WERI-Rb-1 (cell line): ENCODE measurements at places on chromosomes 5 and 9.

DNA sequence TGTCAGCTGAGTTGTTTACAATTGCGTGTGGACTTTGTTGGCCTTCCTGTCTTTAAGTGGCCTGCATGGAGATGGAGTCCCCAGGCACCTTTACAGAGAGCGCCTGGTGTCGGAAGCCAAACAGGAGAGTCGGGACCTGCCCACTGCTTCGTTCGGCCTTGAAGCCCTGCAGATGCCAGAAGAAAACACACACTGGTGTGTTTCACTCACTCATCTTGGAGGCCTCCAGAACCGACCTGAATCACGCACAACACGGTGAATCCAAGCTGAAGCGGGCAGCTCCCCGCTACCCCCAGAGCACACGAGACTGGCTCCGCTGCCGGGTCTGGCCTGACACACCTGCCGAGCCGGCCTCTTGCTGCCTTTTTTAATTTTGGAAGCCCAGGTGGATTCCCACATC lies 419.4 kb upstream of the IRX4 start:
- no peak for DNase-seq

GRCh38 chr5:78527054-78527859 lies 121.3 kb downstream of the LHFPL2 start:
- no peak for DNase-seq

DNA sequence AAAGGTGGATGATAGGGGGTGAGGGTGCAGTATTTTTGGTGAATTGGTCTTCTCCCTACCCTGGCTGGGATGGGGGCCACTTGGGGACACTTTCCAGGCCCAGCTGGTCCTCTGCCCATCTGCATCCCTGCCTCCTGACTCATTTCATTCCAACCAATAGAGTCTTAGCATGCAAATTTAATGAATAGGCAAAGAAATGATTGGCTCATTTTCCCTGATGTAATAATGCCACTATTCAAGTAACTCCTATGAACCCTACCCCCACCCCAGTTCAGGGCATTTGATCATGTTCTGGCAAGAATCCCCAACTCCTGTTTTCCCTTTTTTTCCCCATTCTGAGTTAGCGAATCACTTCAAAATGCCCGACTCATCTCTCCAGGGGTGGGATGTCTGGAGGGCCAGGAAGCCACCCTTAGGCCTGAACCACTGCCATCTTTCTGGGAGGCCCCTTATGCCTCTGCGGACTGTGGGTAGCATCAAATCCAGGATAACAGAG lies 56.7 kb downstream of the PCDH1 start:
- DNase-seq = no peak

- no peak for DNase-seq
Measured at GRCh38 chr9:123063177-123063598, 29.7 kb downstream of the GPR21 start.

GRCh38 chr5:80125962-80126480 lies 90.9 kb downstream of the THBS4 start:
- DNase-seq = no peak

DNA sequence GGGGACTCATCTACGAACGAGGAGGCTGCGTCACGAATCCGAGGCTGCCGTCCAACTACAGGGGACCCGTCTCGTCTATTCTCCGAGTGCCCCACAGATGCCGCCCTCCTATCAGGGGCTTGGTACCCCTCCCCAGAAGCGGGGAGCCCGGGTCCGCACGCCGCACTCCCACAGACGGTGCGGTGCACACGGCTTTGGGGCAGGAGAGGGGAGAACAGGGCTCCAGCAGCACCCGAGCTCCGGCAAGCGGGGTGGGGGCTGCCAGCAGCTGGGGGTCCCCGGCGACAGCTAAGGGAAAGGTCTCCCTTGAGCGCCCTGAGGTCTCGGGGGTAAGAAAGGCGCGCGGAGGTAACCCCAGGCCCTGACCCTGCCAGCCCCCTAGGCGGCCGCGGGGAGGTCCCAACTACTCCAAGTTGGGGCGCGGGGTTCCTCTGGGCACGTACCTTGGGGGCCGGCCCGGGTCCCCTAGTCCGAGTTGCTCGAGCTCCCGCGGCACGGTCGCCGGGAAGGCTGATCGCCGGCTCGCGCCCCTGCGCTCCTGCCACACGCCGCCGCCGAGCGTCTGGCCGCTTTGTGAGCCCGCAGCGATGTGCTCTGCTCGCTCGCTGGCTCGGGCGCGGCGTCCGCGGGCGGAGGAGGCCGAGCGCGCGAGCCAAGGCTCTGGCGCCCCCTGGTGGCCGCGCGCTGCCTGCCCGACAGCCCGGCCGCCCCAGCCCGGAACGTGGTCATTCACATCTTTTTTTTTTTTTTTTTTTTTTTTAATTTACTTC lies at the start of gene SPOCK1:
TSS of gene SPOCK1 (minus strand) at position 591 of the 770 bp plus-strand sequence.
- DNase-seq = peak; percentile 68

DNA sequence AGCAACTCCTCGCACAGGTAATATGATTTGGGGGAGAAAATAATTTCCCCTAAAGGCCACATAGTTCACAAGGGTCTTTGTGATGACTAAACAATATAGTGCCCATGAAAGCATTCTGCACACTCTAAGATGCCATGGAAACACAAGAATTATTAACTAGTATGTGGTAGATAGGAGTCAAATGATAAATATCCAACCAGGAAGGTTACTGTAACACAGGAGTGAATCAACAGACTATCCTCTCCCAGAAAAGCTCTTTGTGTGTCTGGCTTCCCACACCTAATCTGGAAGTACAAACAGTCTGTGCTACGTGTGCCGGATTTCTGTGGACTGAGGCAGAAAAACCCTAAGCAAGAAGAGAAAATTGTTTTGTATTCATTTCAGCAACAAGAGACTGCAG lies 70.0 kb downstream of the OTP start:
- DNase-seq = no peak

DNA sequence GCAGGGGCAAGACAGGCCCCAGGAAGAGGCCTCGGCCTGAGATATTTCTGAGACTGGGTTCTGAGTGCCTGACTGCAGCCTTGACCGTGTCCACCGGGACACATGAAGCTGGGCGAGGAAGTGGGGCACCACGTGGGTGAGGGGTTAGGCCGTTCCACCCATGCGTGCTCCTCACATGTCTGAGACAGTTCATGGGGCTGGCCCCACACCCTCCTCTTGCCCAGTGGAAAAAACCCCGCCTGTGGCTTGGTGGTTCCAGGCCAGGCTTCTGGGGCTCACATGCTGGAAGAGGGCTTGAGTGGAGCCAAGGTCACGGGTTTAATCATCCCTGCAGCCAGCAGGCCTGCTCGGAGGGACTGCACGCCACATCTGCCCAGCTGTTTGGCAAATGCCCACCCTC lies 11.4 kb downstream of the HMCN2 start:
- DNase-seq = no peak

- no peak for DNase-seq
Measured at GRCh38 chr5:120372899-120373298, 91.2 kb upstream of the PRR16 start.

DNA sequence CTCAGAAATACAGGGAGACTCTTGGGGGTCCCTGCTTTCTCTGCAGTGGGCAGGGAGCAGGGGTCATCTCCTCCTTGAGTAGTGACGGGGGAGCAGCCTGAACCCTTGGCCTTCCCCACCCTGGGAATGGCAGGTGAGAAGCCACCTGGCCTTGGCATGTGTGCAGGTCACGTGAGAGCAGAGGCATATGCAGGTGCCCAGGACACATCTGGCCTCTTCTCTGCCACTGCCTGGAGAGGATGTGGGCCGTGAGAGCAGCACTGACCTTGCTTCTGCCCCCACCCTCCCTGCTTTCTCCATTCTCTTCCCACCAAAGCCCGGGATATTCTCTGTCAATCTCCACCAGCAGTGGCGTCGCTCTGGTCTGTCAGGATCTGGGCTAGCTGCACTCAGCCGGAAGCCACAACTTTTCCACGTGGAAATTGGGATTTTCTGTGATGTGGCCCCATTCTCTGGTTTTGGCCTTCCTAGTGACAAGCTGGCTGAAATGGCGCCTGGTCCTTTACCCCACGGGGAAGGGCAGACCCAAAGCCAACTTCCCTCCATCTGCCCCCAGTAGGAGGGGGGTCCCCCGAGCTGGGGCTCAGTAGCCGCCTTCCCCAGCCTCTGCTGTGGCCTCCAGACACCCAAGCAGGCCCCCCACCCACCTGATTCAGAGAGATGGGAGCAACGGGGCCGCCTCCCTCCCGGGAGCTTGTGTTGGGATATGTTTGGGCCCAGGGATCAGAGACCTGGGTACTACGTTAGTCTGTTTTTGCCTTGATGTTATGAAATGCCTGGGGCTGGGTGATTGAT lies 70.4 kb upstream of the FCN1 start:
- peak; percentile 4 for DNase-seq

- no peak for DNase-seq
Measured at GRCh38 chr5:129022599-129022998, 57.3 kb downstream of the SLC27A6 start.

DNA sequence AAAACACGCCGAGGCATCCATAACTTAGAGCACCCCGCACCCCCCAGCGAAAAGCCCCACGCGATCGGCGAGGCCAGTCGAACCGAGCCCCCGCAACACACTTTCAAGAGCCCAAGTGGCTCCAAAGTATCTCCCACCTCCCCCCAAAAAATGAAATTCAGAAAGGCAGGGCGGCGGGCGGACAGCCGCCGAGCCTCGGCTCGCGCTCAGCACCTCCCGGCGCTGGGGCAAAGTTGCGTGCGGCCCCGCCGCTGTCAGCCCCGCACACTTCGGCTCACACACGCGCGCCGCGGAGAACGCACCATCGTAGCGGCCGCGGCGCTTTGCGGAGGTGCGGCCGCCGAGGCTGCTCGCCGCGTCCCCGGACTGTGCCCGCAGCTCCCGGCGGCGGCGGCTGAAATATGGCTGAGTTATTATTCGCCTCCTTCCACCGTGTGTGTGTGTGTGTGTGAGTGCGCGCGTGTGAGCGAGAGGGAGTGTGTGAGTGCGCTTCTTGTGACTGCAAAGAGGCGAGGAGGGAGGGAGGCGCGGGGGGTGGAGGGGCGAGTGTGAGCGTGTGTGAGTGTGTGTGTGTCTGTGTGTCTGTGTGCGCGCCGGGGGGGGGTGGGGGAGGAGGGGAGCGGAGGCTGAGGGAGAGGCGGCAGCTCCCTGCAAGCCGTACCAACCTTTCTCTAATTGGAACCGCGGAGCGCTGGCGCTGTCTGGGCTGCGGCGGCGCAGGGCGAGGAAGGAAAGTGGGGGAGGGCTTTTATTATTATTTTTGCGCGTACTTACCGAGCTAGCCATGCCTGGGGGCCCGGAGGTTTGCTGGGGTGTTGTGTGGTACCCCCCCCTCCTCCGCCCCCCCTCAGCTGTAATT lies 599 bp downstream of the MLLT3 start:
- peak; percentile 28 for DNase-seq

- DNase-seq = peak; percentile 72
Measured at GRCh38 chr9:642014-642413, 199.5 kb upstream of the DMRT1 start.

GRCh38 chr5:172437445-172438318 lies 16.6 kb downstream of the SH3PXD2B start:
- DNase-seq = no peak

GRCh38 chr5:156330141-156330870 lies 3.3 kb downstream of the SGCD start:
- no peak for DNase-seq

DNA sequence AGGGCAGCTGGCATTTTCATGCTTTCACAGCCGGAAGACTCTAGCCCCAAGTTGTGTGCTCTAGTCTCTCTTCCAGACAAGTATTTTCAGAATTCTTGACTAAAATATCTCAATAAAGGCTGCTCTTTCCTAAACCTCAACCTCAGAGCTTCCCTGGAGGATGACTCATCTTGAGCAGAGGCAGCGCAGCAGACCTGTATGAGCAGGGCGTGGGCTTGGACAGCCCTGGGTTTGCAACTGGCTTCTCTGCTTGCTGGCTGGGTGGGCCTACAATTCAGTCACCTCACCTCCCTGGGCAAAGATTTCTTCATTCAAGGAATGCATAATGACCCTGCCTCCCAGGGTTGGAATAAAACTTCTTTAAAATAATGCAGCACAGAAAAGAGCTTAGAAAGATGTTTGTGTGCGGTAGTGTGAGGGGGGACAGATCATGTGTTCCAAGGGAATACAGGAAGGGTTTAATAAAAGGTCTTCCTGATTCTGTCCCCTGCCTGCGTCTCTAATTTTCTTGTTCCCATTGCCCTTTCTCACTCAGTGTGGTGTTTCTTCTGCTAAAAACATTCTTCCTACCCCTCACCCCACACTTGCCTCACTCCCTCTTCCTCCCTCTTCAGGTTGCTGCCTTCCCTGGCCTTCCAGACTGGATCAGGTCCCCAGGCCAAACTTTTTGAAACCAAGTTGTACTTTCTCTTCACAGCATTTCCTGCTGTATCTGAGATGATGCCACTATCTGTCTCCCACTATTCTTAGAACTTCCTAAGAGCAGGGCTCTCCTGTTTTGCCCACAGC lies 39.4 kb upstream of the MAP1B start:
- no peak for DNase-seq

- DNase-seq = no peak
Measured at GRCh38 chr5:112737070-112737462, 619 bp upstream of the APC start.
